Tibial artery (tissue), 4 donors: ENCODE measurements at places on chromosomes 1 and 21.
A peak's percentile ranks its signal among the peaks of the same experiment; 100 is the strongest.

DNA sequence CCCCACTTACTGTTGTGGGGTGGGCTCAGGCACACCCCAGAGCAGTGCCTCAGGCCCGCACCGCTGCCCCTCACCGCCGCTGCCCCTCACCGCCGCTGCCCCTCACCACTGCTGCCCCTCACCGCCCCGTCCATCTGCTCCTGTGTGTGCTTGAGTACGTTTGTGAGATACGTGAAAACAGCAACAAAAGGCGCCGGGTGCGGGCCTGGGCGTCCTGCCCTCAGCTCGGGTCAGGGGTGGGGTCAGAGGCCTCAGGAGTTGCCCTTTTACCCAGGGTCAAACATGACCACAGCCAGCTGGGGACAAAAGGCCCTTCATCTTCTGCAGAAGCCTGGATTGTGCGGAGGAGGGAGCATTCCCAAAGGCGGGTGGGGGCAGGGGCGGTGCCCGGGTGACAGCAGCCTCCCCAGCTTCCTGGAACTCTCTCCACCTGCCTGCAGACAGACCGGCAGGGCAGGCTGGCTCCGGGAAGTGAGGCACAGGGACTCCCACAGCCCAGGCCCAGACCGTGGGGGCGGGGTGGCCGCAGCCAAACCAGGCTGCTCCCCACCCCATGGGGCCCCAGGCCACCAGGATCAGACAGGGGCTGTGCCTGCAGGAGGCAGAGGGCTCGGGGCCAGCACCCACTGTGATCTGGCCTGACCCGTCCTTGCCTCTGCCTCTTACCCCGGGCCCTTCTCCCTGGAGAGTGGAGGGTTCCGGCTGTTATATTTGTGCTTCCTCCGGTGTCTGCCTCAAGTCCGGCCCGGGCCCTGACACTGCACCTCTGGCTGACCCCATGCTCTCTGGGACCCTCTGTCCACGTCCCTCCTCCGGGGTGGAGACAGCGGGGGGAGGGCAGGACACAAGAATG lies 2.3 kb upstream of the VWA1 start:
- peaks cover 28% of the 10 kb centered on the region for H3K27me3 ChIP-seq
- H3K4me1 ChIP-seq = peaks cover 46% of the 10 kb centered on the region
- H3K36me3 ChIP-seq = no peaks in the 10 kb centered on the region

DNA sequence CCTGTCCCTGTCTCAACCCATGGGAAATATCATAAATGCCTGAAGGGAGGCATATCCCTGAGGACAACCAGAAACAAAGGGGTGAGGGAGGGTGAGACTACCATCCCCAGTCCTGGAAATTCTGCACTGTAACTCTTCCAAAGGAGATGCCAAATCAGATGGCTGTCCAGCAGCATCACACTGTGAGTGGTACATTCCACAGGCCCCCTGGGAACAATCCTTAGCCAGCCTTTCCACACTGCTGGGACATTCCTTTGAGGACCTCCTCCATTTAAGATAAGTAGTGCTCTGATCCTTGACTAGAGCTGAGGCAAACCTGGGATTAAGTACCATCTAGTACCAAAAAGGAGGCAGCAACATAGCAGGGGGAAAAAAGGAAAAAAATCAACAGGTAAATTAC lies 10.7 kb downstream of the IVL start:
- no peaks in the 10 kb centered on the region for H3K36me3 ChIP-seq
- H3K4me1 ChIP-seq = no peaks in the 10 kb centered on the region
- H3K27me3 ChIP-seq = no peaks in the 10 kb centered on the region
- no peak overlapping the region for H3K27ac ChIP-seq
- H3K4me3 ChIP-seq = no peak overlapping the region

DNA sequence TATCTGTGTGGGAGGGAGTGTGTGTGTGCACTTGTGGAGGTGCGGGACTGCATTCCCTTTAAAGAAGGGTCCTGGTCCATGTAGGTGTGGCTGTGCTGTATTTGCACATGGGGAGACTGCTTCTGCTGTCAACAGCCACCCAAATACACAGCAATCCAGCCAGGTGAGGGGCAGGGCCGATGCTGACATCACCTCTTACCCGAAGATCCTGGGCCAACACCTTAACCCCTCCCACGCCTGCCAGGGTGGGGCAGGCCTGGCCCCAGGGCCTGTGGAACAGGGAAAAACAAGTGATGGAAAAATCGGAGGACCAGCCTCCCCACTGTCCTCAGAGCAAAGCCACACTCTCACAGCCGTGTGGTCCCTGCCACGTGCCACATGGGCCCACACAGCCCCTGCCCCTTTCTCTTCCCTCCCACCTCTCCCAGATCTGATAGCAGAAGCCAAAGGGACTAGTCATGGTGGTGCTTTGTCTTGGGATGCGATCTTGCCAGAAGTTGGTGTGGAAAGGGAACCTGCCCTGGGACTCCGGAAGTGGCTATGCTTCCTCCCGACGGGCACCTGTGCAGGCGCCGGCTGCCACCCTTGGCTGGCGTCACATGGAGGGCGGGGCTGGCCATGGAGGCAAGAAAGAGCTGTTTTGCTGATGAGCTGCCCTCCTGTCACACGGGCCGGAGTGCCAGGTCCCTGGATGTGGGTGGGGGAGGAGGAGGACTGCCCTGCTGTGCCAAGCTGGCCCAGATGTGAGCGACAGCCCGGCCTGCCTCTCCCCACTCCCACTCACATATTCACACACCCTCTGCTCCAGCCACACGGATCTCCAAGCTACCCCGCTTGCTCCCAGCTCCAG lies 7.8 kb upstream of the CASZ1 start:
- no peak for DNase-seq
- H3K36me3 ChIP-seq = no peaks in the 10 kb centered on the region
- no peak overlapping the region for H3K4me3 ChIP-seq
- no peak overlapping the region for H3K27ac ChIP-seq
- no peaks in the 10 kb centered on the region for H3K4me1 ChIP-seq

GRCh38 chr1:76038287-76039004 lies 36.1 kb upstream of the ST6GALNAC3 start:
- H3K27me3 ChIP-seq = no peaks in the 10 kb centered on the region
- no peak for DNase-seq
- H3K4me1 ChIP-seq = no peaks in the 10 kb centered on the region
- H3K36me3 ChIP-seq = no peaks in the 10 kb centered on the region

DNA sequence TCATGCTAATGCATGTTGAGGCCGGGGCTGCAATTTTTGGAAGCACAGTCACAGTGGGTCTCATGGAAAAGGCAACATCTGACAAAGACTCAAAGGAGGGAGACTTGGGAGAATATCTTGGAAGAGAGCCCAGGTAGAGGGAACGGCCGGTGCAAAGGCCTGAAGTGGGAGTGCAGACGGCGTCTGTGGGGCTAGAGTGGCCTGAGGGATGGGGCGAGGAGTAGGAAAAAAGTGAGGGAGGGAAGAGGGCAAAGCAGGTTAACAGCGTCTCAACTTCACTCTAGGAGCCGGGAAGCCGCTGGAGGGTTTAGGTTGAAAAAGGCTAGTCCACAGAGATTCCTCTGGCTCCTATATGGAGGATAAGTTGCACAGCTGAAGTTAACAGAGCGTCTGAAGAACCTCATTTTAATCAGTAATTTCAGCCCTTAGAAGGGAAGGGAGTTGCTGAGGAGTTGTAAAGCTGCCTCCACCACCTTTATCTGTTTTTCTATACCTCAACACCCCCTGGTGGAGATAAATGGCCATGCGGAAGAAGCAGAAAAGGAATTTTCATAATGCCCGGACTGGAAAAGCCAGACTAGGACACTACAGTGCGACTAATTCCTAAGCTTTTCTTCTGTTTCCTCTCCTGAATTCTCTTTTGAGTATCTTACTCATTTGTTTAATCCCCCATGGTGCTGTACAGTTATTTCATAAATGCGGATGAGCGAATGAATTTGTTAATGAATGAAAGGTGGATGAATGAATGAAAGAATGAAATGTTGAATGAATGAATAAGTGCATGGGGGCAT lies 78.7 kb upstream of the ZNF281 start:
- H3K27me3 ChIP-seq = no peaks in the 10 kb centered on the region
- no peak overlapping the region for H3K27ac ChIP-seq
- H3K4me1 ChIP-seq = no peaks in the 10 kb centered on the region
- H3K4me3 ChIP-seq = no peak overlapping the region
- H3K36me3 ChIP-seq = no peaks in the 10 kb centered on the region

DNA sequence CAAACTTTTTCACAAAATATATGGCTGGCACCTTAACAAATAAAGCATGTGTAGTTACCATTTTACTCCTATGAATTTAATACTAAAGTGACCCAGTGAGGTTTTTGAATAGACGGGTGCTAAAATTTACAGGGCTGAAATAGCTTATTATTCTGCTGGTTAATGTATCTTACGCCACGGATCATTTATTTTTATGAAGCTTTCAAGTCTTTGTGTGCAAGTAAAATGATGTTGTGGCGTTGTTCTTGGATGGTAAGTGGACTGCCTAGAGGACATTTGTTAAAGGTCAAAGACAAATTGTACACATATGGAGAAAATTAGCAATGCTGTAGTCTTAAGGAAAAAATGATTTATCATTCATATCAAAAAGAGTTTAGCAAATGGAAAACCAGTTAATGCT lies 22.8 kb downstream of the INSL5 start:
- DNase-seq = no peak
- no peaks in the 10 kb centered on the region for H3K27me3 ChIP-seq
- no peak overlapping the region for H3K4me3 ChIP-seq
- H3K27ac ChIP-seq = no peak overlapping the region
- no peaks in the 10 kb centered on the region for H3K4me1 ChIP-seq
- no peaks in the 10 kb centered on the region for H3K36me3 ChIP-seq

DNA sequence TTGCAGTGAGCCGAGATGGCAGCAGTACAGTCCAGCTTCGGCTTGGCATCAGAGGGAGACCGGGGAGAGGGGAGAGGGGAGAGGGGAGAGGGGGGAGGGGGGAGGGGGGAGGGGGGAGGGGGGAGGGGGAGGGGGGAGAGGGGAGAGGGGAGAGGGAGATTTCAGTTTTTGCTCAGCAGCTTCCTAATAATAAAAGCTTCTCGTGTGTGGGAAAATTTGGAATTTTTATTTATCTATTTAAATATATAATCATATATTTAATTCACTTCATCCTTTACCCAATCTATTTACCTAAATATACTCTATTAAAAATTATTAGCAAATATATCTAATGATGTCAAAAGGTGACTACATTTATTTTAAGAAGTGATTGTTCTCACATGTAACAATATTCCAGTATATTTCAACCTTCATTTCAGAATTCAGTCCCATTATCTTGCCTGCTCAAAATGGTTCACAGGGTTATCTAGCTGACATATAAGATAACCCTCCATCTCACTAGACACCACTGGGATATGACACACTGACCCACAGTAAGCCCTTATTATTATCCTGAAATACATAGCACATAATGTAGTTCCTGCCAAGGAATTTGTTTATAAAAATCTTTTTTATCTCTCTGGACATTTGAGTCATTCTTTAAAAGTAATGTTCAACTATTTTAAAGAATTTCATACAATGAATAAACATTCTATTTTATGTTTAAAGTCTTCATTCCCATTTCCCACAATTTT lies 105.9 kb downstream of the GPATCH2 start:
- peak overlapping the region; percentile 42 for H3K27ac ChIP-seq
- DNase-seq = no peak
- no peak overlapping the region for H3K4me3 ChIP-seq
- H3K27me3 ChIP-seq = no peaks in the 10 kb centered on the region

- H3K27me3 ChIP-seq = no peaks in the 10 kb centered on the region
- H3K4me3 ChIP-seq = no peak overlapping the region
- DNase-seq = no peak
- H3K4me1 ChIP-seq = peaks cover 15% of the 10 kb centered on the region
- peaks cover 100% of the 10 kb centered on the region for H3K36me3 ChIP-seq
Observed at GRCh38 chr1:41006942-41007865, 14.3 kb downstream of the SLFNL1 start.

DNA sequence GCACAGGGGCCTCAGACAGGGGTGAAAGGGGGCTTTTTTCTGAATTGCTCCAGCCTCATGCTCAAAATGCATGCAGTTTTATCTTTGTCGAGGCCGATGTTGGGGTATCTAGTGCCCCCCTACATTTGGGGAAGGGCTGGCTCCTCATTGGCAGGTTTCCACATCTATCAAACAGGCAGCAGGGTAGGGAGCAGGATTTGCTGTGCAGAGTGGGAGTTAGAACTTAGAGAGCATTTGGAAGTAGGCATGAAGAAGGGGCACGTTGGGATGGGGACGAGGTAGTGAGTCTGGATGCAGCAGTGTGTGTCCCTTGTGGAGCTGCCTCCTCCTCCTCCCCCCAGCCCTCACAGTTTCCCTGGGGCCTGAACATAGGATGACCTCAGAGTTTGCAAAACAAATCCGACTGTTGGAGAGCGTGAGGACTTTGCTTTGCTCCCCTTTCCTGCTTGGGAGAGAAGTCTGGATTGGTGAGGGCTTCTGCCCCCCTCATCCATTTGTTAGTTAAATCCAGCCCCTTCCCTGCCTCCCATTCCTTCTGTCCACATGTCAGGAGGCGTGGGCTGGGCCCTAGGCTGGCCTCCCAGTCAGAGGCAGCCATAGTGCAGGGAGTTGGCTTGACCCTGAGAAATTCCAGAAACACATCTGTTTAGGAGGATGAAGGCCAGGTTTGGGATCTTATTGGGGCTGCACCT lies 36.9 kb upstream of the GPR37L1 start:
- no peak overlapping the region for H3K4me3 ChIP-seq
- H3K27me3 ChIP-seq = no peaks in the 10 kb centered on the region
- H3K4me1 ChIP-seq = peaks cover 34% of the 10 kb centered on the region
- no peak overlapping the region for H3K27ac ChIP-seq
- no peaks in the 10 kb centered on the region for H3K36me3 ChIP-seq
- DNase-seq = no peak

DNA sequence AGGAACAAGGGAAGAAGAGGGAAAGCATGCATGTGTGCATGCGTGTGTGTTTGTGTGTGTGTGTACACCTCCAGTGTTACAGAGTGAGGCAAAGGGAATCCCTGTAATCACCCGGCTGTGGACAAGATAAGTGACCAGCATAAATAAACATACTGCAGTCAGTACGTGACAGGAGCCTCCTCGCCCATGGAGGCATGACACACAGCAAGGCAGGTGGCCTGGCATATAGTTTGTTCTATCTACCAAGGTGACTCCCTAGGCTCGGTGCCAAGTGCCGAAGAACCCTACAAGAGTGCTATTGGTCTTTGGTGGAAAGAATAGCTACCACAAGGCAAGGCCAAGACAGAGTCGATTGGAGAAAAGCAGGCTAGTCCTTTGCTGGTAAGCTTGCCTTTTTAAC lies 31.7 kb upstream of the HEATR1 start:
- no peak overlapping the region for H3K27ac ChIP-seq
- DNase-seq = no peak
- H3K4me1 ChIP-seq = no peaks in the 10 kb centered on the region
- H3K4me3 ChIP-seq = no peak overlapping the region
- no peaks in the 10 kb centered on the region for H3K36me3 ChIP-seq

- H3K27me3 ChIP-seq = no peaks in the 10 kb centered on the region
- H3K4me1 ChIP-seq = peaks cover 22% of the 10 kb centered on the region
- no peaks in the 10 kb centered on the region for H3K36me3 ChIP-seq
Observed at GRCh38 chr1:230806552-230806951, 59.4 kb downstream of the CAPN9 start.
